ENCODE measurements at places on chromosomes 2 and 18. TPM values are rescaled to one million over a fixed set of nuclear protein-coding genes. Genes with fewer than 3 reads are reported as not detected.

- no peak overlapping the region for H3K27ac ChIP-seq
- H3K4me3 ChIP-seq: no peak overlapping the region
- DNase-seq: no peak
- H3K27me3 ChIP-seq: no peaks in the 10 kb centered on the region
Measured at GRCh38 chr2:49129034-49129433, 25.3 kb downstream of the FSHR start.

GRCh38 chr18:13216711-13217465 lies 1.7 kb upstream of the LDLRAD4 start:
- H3K4me1 ChIP-seq: peaks cover 4% of the 10 kb centered on the region
- peak overlapping the region; percentile 67 for H3K4me3 ChIP-seq
- H3K27ac ChIP-seq: peak overlapping the region; percentile 86
- no peaks in the 10 kb centered on the region for H3K27me3 ChIP-seq
- no peaks in the 10 kb centered on the region for H3K36me3 ChIP-seq
- DNase-seq: peak; percentile 39

- no peak overlapping the region for H3K4me3 ChIP-seq
- peak overlapping the region; percentile 23 for H3K27ac ChIP-seq
- H3K27me3 ChIP-seq: no peaks in the 10 kb centered on the region
- H3K36me3 ChIP-seq: no peaks in the 10 kb centered on the region
- H3K4me1 ChIP-seq: peaks cover 3% of the 10 kb centered on the region
Measured at GRCh38 chr18:54149078-54149697, 75.3 kb downstream of the MBD2 start.

DNA sequence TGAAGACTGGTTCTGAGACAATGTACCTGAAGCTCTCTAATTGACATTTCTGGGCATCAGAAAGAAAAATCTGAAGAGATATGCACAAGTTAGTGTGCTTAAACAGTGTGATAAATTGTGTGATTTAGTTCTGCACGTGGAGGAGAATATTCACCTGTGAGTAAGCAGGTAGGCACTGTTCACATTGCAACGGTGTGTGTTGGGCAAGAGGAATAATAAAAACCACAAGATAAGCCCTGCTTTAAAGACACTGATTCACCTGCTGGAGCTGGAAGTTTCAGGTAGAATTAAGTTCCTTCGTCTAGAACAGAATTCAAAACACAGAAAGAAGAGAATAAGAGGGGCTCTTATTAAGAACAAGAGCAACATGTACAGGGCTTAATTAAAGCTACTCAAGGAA lies 864.3 kb upstream of the SOX11 start:
- no peak overlapping the region for H3K4me3 ChIP-seq
- no peaks in the 10 kb centered on the region for H3K36me3 ChIP-seq
- H3K27me3 ChIP-seq: no peaks in the 10 kb centered on the region

GRCh38 chr2:96508521-96509113 lies 3.5 kb upstream of the NEURL3 start:
- no peak overlapping the region for H3K27ac ChIP-seq
- H3K36me3 ChIP-seq: no peaks in the 10 kb centered on the region
- no peaks in the 10 kb centered on the region for H3K4me1 ChIP-seq
- H3K27me3 ChIP-seq: no peaks in the 10 kb centered on the region
- H3K4me3 ChIP-seq: no peak overlapping the region

GRCh38 chr2:42369532-42370229 lies 8.7 kb upstream of the COX7A2L start:
- DNase-seq: no peak
- H3K36me3 ChIP-seq: no peaks in the 10 kb centered on the region
- no peaks in the 10 kb centered on the region for H3K27me3 ChIP-seq

- H3K4me3 ChIP-seq: no peak overlapping the region
- H3K36me3 ChIP-seq: no peaks in the 10 kb centered on the region
- H3K27me3 ChIP-seq: no peaks in the 10 kb centered on the region
- no peaks in the 10 kb centered on the region for H3K4me1 ChIP-seq
- DNase-seq: no peak
- no peak overlapping the region for H3K27ac ChIP-seq
Measured at GRCh38 chr2:57962861-57963260, 83.7 kb upstream of the VRK2 start.

GRCh38 chr18:44437603-44438002 lies 243.1 kb upstream of the SETBP1 start:
- DNase-seq: no peak
- H3K27me3 ChIP-seq: no peaks in the 10 kb centered on the region
- no peak overlapping the region for H3K4me3 ChIP-seq
- no peaks in the 10 kb centered on the region for H3K4me1 ChIP-seq
- no peak overlapping the region for H3K27ac ChIP-seq
- no peaks in the 10 kb centered on the region for H3K36me3 ChIP-seq

DNA sequence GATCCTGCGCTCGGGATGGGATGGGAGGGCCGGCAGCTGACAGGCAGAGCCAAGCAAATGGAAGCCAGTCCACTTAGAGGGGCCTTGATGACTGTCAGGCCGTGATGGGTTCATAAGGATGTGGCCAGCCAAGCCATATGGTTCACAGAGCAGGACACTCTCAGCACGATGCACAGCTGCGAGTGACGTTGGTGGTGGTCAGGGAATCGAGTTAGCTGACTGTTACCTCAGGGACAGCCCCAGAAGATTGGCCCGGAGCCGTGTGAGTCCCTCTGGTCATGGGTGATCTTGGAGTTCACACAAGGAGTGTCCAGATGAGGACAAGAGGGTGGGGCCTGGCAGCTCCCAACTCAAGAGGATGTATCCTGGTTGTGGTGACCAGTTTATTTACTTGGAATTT lies 70.2 kb downstream of the TPGS2 start:
- no peak for DNase-seq
- no peaks in the 10 kb centered on the region for H3K36me3 ChIP-seq
- no peaks in the 10 kb centered on the region for H3K27me3 ChIP-seq
- no peak overlapping the region for H3K27ac ChIP-seq
- no peaks in the 10 kb centered on the region for H3K4me1 ChIP-seq
- H3K4me3 ChIP-seq: no peak overlapping the region

Gene STK16
- total RNA-seq: 4.1 TPM

DNA sequence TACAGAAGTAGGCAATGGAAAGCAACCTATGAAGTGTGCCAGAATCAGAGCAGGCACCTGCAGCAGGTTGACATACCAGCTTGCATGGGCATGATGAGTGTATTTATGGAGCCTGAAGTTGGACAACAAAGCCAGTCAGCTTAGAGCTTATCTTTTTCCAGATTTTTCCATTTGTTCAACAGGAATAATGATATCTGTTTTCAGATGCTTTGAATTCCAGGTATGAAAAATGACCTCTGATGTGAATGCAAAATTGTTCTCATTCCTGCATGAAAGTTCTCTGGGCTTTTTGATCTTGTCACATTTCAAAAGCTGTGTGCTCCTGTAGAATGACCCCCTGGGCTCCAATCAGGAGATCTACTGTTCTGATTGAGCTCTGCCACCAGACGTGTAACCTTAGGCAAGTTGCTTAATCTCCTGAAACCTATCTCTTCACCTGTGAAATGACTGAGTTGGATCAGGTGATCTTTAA lies 38.2 kb upstream of the VIT start:
- no peaks in the 10 kb centered on the region for H3K36me3 ChIP-seq
- DNase-seq: no peak
- no peaks in the 10 kb centered on the region for H3K27me3 ChIP-seq
- H3K4me1 ChIP-seq: no peaks in the 10 kb centered on the region
- no peak overlapping the region for H3K27ac ChIP-seq

Gene PAIP2B
- 12.9 TPM for total RNA-seq

GRCh38 chr18:78087338-78087737 lies 837.7 kb downstream of the GALR1 start:
- no peak for DNase-seq
- no peaks in the 10 kb centered on the region for H3K36me3 ChIP-seq
- H3K4me1 ChIP-seq: no peaks in the 10 kb centered on the region
- H3K27me3 ChIP-seq: no peaks in the 10 kb centered on the region
- H3K27ac ChIP-seq: no peak overlapping the region
- no peak overlapping the region for H3K4me3 ChIP-seq

DNA sequence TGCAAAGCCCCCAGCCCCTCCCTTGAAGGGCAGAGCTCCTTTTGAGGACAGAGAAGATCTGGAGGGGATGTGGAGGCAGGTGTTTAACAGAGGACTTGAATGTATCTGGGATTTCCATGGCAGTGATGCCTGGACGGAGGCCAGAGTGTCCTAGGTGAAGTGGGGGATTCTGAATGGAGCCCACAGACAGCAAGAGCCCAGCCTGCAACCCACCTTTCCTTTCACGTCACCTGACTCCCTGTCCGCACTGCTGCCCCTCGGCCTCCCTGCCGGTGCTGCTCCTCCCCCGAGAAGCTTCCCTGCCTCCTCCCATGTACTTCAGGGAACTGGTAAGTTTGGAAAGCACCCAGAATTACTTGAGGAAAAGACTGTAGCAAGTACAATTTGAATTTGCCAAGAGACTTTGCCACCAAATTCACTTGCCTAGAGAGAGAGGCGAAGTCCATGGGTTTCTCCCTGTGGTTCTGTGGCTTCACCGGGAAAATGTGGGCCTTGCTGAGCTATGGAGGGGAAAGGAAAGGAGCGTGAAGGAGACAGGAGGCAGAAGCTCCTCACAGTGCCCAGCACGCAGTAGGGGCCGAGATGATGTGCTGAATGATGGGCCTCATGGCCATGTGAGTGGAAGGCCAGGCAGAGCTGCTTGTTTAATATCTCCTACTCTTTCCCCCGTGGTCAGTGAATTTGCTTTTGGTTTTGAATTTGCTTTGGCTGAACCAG lies 13.9 kb upstream of the ASPRV1 start:
- no peak for DNase-seq
- no peaks in the 10 kb centered on the region for H3K36me3 ChIP-seq
- H3K4me3 ChIP-seq: no peak overlapping the region
- no peaks in the 10 kb centered on the region for H3K4me1 ChIP-seq

Gene TMEM163
- total RNA-seq: not detected

GRCh38 chr2:182530636-182531035 lies 103.8 kb upstream of the PDE1A start:
- H3K4me1 ChIP-seq: no peaks in the 10 kb centered on the region
- no peak overlapping the region for H3K4me3 ChIP-seq
- DNase-seq: no peak
- no peak overlapping the region for H3K27ac ChIP-seq
- no peaks in the 10 kb centered on the region for H3K36me3 ChIP-seq
- H3K27me3 ChIP-seq: no peaks in the 10 kb centered on the region

GRCh38 chr2:224769489-224769888 lies 53.3 kb upstream of the CCDC195 start:
- H3K27ac ChIP-seq: no peak overlapping the region
- no peak for DNase-seq
- no peak overlapping the region for H3K4me3 ChIP-seq
- no peaks in the 10 kb centered on the region for H3K4me1 ChIP-seq

Gene TMEM247
- total RNA-seq: not detected

DNA sequence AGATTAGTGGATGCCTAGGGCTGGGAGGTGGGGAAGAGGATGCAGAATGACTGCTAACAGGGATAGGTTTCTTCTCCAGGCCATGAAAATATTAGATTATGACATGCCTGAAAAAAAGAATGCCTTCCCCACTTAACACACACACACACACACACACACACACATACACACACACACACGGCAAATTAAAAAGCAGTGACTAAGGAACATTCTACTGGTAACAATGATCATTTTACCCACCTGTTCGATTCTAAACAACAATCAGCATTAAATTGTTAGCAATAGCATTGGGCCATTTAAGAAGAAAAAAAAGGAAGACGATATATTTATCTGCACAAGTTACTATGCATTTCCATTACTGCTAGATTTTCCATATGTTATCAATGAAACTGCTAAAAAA lies 10.8 kb downstream of the CACNB4 start:
- no peaks in the 10 kb centered on the region for H3K27me3 ChIP-seq
- no peaks in the 10 kb centered on the region for H3K36me3 ChIP-seq
- no peak for DNase-seq
- H3K4me1 ChIP-seq: no peaks in the 10 kb centered on the region

DNA sequence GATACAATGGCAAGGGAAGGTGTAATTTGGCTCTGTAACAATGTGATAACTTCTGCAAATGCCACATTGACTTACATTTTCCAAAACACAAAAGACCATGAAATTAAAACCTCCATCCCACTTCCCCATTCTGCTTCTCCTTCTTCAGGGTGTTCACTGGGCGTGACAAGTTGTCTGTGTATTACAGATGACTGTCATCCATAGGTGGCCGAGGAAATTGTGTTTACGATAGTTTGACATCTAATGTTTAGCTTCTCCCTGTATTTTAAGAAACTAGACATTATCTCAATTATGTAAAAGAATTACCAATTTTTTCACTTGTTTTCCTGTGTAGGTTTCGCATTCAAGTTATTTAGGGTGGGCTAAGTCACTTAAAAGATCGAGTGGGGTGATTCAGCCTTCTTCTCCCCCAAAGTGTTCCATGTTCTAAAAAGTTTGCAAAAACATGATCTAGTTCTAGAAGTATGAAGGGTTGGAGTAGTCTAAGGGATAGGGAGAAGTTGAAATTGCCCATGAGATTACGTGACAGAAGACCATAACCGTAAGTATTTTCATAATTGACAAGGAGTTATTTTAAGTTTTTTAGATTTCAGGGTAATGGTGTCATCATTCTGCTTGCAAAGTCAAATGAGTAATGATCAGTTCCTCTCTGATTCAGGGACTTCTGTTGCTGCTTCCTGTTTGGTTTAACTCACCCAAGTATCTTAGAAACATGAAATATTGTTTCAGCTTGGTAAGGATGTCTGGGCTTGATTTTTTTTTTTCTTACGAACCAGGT lies 25.2 kb upstream of the CYTIP start:
- no peaks in the 10 kb centered on the region for H3K36me3 ChIP-seq
- H3K27me3 ChIP-seq: no peaks in the 10 kb centered on the region
